ENCODE measurements at places on chromosomes 7 and 10. TPM values are rescaled to one million over a fixed set of nuclear protein-coding genes. Genes with fewer than 3 reads are reported as not detected.

CDK1 gene
- total RNA-seq, result 90.5 TPM

CYP26A1 gene
- 2.5 TPM for total RNA-seq

PDCD11 gene
- 39.0 TPM for total RNA-seq

SMO gene
- total RNA-seq, result 13.8 TPM

MYO1G gene
- 0.33 TPM for total RNA-seq
